ENCODE measurements at places on chromosomes 6 and 20.

DNA sequence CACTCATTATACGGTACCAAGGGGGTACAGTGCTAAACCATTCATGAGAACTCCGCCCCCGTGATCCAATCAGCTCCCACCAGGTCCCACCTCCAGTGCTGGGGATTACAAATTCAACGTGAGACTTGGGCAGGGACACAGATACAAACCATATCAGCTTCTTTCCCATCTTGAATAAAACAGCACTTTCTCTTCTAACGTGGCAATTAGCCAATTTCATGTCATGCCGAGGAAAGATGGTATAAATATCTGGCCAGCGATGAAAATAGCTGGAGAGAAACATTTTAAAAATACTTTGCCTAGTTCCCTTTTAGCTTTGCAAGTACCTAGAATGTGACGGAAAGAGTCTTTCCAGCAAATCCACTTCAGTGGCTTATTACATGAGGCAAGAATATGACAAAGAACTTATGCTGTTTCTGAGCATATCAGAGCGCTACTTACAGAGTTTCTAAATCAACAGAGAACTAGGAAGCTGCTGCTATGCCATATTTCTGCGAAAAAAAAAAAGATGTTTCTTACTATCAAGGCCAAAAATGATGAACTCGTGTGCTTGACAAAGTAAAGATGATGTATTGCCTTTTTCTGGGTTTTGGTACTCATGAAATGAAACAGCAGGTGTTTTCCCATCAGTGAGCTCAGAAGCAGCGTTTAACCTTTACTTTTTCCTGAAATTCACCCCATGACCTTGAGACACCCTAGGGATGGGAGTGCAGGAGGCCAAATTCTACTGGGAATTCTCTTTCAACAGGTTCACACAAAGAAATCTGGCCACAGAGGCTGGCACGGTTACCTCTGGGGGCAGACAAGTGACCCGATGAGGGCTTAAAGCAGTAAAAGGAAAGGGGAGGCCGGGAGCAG, 37.9 kb downstream of the AGPAT4 start:
- no peak for DNase-seq

- DNase-seq: peak; percentile 91
Measured at GRCh38 chr6:155026022-155026705, 31.0 kb downstream of the TIAM2 start.

DNA sequence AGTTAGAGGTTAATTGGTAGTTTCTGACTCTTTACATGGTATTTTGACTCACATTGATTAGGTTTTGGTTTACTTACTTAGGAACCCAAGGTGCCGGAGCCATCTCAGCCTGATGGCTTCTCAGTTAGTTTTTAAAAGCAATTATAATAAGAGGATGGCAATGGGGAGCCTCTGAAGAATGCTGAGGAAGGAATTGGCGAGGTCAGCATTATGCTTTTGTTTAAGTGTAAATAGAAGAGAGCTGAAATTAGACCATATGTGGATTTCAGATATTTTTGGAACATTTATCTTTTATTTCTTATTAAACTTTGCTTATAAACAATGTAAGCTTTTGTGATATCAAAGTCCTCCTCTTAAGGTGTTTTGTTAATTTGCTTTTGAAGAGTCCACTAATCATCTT, 77.8 kb downstream of the PLCB4 start:
- DNase-seq: no peak

DNA sequence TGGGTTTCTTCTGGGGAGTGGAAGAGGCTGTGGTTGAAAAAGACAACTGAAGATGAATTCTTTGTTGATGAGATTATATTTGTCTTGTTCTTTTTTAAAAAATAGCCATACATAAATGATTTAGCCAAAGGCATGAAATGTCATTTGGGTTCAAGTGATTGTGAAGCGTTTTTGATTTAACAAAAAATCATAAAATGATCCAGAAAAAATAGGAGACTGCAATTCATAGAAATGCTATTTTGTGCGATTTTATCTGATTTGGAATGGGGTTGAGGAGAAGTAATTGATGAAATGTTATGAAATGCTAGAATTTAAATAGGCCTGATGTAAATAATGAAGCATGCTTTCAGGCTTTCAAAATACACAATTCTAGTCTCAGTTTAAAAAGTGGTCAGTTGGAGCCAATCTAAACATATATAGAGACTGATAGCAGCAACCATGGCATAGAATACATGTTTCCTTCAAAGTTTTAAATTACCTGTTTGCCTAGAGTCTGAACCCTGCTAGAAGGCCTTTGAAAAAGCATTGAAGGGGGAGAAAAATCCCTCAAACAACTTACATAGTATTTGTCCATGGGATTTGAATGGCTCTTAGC, 21.8 kb downstream of the PFDN4 start:
- DNase-seq: no peak

DNA sequence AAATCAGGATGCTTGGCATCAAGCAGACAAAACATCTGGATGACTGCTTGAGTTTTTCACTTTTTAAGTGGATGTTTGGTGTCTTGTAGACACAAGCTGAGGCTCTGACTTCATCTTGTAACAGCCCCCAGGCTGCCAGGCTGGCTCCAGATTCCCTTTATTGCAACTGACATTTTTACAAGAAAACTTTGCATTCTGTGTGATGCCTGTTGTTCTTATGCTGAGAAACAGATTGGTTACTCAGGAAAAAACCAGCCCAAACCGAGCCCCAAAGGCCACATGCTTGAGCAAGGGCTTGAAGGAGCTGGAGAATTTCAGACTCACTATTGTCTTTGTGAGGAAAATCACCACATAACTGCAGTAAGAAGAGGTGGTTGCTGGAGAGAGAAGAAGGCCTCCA, 98.4 kb upstream of the PREP start:
- DNase-seq: no peak
